ENCODE measurements at places on chromosomes 7 and 10.
A peak's percentile ranks its signal among the peaks of the same experiment; 100 is the strongest.

DNA sequence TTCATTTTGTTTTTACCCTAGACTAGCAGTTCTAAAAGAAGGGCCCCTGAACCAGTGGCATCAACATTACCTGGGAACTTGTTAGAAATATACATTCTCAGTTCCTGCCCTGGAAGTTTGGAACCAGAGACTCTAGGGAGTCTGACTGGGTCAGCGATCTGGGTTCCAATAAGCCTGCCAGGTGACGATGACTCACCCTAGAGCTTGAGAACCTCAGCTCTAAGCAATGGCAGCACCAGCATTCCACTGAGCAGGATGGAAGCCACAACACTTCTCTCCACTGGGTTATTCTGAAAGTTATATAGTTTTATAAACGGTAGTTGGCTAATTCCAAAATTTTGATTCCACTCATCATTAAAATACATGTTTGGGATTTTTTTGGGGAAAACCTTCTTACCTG, 97.0 kb upstream of the AMPH start:
- DNase-seq, result no peak

DNA sequence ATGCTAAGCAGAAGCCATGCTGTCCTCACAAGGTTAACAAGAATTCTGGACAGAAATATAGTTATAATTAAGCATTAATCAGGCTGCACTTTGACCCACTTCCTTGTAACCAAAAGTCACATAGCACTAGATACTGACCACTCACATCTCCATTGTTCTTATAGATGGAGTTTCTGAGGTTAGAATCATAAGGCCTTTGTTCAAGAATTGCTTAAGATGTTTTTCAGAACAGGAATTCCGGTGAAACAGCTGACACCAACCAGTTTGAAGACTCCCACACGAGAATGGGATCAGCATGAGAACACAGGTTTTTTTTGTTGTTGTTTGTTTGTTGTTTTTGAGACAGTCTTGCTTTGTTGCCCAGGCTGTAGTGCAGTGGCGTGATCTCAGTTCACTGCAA, 488.3 kb upstream of the NRP1 start:
- DNase-seq, result no peak

- no peak for DNase-seq
Observed at GRCh38 chr10:117509573-117509972, 33.0 kb upstream of the EMX2 start.

DNA sequence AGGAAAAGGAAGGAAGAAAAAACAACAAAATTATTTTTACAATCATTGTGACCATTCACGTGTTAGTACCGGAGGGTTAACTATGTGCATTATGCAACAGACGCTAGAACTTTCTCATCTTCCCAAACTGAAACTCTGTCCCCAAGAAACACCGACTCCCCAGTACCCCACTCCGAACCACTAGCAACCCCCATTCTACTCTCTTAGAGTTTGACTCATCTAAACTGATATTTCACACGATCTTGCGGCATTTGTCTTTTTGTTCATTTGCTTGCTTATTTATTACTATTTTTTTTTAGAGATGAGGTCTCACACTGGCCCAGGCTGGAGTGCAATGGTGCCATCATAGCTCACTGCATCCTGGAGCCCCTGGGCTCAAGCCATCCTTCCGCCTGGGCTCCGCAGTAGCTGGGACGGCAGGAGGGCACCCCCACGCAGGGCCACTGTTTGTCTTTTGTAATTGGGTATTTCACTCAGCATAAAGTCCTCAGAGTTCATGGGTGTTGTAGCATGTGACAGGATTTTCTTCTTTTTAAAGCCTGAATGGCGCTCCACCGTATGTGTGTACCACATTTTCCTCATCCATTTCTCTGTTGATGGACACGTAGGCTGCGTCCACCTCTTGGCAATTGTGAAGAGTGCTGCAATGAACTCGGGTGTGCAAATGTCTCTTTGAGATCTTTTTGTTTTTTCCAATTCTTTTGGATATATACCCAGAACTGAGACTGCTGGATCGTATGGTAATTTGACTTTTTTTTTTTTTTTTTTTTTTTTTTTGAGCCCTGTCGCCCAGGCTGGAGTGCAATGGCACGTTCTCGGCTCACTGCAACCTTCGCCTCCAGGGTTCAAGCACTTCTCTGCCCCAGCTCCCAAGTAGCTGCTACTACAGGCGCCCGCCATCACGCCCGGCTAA, 9.5 kb downstream of the MNX1 start:
- peak; percentile 49 for DNase-seq

Measured in H7 (cell line).